Activated CD8-positive, alpha-beta T cell treated with anti-CD3 and anti-CD28 coated beads, Interleukin-2, amount 10 ng/mL, durations not matched to agents 7 days and 5 days (primary cell): ENCODE measurements at places on chromosomes 11 and 22.

DNA sequence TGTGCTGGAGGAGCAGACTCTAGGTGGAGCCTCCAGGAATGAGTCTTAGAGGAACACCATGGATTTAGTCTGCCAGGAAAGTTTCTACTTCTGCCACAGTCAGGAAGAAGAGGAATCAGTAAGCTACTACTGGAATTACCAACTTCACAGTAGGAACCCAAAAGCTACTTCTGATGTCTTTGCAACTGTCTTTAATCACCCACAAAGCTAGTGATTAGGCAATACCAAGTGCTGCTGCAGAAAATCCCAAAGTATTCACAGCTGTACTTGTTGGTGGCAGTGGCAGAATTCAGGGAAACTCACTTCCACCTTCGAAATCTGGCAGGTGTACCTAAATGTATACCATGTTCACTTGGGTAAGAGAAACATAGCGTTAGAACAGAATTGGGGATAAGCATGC lies 264.5 kb upstream of the SORL1-AS1 start:
- no peak for DNase-seq

GRCh38 chr11:79242616-79243015 lies 198.2 kb downstream of the TENM4 start:
- no peak for DNase-seq

DNA sequence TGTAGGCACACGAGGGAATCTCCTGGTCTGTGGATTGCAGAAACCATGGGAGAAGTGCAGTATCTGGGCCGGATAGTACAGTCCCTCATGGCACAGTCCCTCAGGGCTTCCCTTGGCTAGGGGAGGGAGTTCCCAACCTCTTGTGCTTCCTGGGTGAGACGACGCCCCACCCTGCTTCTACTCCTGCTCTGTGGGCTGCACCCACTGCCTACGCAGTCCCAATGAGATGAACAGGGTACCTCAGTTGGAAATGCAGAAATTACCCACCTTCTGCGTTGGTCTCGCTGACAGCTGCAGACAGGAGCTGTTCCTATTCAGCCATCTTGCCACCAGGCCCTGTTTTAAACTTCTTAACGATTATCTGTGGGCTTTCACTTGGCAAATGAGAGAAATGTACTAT lies 157.2 kb upstream of the CARD18 start:
- no peak for DNase-seq

DNA sequence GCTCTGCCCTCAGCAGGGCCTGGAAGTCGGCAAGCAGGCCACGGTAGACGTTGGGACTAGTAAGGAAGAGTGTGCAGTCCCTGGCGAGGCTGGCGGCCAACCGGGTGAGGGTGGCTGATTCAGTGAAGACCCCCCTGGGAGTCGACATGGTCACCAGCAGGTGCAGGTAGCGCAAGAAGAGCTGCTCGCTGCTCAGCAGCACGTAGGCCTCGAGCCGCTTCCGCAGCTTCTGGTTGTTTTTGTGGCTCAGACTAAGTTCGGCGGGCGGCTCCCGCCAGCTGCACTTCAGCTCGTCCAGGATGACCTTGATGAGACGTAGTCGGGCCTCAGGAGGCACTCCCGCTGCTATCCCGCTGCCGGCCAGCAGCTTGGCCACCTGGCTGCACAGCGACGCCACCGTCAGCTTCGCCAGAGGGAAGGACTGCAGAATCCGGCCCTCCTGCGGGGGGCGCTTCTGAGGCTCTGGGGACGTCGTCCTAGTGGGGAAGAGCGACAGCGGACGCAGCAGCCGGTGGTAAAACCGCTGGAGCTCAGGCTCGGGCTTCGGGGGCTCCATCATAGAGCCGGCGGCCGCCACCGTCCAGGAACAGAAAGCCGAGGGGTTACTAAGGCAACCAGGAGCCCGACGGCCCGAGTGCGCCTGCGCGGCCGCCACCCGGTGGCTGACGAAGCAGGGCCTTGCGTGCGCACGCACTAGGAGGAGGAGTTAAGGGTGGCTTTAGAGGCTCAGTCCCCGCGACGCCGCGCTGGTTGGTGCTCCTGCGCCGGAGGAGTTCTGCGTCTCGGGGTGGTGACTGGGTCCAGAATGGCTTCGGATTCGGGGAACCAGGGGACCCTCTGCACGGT lies at the start of the genes CCDC87 and CCS:
TSS of gene CCDC87 (minus strand) at position 607 of the 846 bp plus-strand sequence. CDS start at position 559, 48 bp downstream.
TSS of gene CCS (plus strand) at position 729 of the 846 bp plus-strand sequence. CDS start at position 806, 77 bp downstream.
- peak; percentile 99 for DNase-seq

DNA sequence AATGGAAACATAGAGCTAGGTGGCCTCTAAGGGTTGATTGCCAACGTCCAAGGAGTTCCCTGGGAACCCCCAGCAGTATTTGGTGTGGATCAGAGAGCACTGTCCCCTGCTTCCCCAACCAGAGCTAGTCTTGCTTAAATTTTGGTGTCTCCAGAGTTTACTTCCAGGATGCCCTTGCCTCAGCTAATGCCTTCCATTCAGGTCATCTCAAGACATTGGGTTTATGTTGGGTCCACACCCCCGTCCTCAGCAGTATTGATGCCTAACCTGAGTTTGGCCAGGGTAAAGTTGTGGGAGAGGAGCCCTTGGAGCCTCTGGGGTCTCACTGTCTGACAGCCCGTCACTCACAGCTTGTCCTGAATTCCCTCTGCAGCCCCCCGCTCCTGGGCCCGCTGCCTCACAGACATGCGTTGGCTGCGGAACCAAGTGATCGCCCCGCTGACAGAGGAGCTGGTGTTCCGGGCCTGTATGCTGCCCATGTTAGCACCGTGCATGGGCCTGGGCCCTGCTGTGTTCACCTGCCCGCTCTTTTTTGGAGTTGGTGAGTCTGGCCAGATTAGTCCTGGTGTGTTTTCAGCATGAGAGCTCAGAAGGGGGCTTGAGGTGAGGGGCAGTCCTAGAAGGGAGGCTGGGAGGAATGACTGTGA lies 1.4 kb downstream of the RCE1 start:
- DNase-seq, result no peak

GRCh38 chr11:119210050-119210449 lies 3.9 kb downstream of the CBL start:
- DNase-seq, result no peak

GRCh38 chr11:44861849-44862557 lies 88.7 kb downstream of the TP53I11 start:
- peak; percentile 87 for DNase-seq

- no peak for DNase-seq
Observed at GRCh38 chr22:50171319-50171964, 911 bp downstream of the PANX2 start.

DNA sequence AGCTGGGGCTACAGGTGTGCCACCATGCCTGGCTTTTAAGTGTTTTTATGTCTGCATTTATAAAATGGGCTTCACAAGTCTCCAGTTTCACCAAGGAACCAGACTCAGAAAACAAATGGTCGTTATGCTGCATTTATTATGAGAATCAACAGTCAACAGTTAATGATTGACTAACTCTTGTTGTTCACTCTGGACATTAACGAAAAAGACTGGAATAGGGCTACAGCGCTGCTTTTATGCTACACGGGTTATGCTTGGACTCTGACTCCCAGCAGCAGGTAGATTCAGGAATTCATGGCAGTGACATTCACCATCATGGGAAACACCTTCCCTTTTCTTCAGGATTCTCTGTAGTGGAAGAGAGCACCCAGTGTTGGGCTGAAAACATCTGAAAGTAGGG lies 44.4 kb upstream of the CHKA start:
- no peak for DNase-seq

GRCh38 chr11:117750916-117751662 lies 45.9 kb downstream of the DSCAML1 start:
- DNase-seq, result no peak

- no peak for DNase-seq
Observed at GRCh38 chr11:122430490-122430889, 225.0 kb upstream of the UBASH3B start.

DNA sequence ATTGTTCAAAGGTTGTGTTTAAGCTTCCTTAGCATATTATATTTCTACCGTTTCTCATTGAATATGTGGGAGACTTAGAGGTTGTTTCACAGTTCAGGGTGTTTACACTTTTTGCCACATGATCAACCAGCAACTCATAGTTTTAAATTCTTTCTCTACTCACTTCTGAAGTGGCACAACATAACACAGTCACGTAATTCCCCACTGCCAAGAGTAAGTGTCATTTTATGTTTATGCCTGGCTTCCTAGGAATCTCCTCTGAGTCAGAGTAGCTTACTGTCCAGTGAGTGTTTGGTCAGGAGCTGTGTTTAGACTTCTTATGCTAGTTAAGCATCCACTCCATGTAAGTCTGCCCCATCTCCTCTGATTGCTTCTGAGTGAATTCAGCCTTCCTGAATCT lies 520.8 kb upstream of the KIRREL3 start:
- no peak for DNase-seq

DNA sequence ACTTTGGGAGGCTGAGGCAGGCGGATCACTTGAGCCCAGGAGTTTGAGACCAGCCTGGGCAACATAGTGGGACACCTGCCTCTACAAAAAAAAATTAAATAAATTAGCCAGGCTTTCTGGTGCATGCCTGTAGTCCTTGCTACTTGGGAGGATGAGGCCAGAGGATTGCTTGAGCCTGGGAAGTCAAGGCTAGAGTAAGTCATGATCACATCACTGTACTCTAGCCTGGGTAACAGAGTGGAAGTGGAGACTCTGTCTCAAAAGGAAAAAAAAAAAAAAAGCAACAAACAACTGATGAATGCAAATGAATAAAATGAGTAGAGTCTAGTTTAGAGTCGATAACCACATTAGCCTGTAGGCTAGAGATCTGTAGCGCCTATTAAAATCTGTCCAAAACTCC lies 3.9 kb upstream of the BCL2L13 start:
- DNase-seq, result no peak

GRCh38 chr22:30889268-30889995 lies 79.1 kb downstream of the MORC2 start:
- DNase-seq, result no peak

DNA sequence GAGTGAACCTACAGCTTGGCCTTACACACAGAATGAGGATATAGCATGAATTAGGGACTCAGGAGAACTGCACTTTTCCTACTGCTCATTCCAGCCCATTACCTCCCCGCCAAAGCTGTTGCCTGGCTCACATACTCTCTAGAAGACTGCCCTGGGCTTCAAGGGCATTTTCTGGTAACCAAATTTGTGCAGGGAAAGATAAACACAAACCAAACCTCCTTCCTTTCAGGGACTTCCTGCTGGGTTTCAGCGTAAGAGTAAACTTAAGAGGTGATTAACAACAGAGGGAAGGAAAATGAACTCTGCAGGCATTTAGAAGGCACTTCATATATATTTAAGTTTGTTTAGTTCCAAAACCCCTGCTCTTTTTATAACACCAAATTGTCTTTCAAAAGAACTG lies 194.9 kb downstream of the SWAP70 start:
- DNase-seq, result peak; percentile 37
